ENCODE measurements at places on chromosomes 1 and 21.

- DNase-seq = peak; percentile 54
Observed at GRCh38 chr1:60423146-60423780, 349.7 kb upstream of the C1orf87 start.

- DNase-seq = peak; percentile 77
Observed at GRCh38 chr1:184163674-184164465, 112.3 kb downstream of the TSEN15 start.

DNA sequence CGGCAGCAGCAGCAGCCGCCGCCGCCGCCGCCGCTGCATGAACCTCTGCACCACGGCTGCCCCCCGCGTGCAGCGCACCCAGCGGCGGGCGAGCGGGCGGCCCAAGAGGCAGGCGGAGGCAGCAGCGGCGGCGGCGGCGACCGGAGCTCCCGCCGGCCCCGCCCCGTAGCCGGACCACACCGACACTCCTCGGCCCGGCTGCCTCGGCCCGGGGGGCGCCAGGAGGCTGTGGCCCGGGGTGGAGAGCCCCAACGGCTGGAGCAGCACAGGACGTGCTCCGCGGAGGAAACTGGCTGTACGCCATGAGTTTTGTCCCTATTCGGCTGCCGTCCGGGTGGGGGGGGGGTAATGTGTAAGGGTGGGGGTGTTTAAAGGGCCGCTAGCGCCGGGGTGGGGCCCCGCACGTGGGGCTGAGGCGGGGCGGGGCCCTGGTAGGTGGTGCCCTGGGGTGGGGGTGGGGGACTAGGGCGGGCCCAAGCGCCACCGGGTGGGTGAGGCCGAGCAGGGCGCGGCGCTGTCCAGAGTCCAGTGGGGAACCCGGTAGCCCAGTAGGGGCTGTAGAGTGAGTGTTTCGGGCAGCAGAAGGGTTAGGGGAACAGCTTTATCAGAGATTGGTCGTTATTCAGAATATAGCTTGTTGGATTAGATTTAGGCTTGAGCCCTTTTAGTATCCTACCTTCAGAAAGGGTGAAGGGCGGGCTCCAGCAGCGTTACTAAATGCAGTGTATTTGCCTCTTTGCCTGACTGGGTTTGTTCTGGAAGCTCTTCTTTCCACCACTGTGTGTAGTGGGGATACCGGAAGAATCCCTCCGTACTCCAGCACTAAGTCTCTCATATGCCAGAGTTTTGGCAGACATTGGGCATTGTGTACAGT is at the start of gene FAM78B:
Gene FAM78B (minus strand): TSS at position 304 of the 874 bp plus-strand sequence. CDS start 753 bp downstream, outside the sequence.
- DNase-seq = peak; percentile 31

GRCh38 chr1:222010306-222010705 is 268.4 kb upstream of the DUSP10 start:
- no peak for DNase-seq

DNA sequence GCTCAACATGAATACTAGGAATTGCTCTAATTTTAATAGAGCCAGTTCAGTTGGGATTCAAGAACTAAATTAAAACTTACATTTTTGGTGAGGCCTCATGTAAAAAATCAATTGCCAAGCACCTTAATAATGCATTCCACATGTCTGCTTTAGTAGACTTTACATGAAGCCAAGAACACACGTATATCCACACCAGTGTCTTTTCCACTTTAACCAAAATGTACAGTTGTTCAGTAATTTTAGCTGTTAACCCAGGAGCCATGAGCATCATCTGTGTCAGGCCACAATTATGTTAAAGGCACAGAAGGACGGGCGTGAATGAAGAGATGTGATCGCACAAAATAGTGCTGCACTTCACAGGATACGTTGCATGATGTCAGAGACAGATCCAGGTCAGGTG is 136.7 kb downstream of the TLR5 start:
- DNase-seq = no peak

- no peak for DNase-seq
Observed at GRCh38 chr1:240820816-240821215, 208.9 kb upstream of the GREM2 start.

DNA sequence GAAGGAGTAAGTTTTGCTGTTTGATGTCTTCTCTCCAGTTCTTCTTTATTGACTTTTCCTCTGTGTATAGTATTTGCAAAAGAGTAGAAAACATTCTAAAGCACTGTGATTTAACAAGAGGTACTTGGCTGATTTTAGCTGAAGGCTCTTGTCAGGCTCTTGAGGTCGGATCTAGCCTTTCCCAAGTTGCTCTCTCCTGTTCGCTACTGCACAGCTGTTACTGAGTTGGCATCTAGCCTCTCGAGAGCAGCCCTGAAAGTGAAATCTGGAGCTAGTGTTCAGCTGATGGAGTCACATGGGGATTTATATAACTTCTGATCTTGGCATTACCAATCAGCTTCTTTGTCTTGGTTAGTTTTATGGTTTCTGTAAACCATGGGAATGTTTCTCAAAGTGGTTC is 193.1 kb downstream of the RYR2 start:
- no peak for DNase-seq

DNA sequence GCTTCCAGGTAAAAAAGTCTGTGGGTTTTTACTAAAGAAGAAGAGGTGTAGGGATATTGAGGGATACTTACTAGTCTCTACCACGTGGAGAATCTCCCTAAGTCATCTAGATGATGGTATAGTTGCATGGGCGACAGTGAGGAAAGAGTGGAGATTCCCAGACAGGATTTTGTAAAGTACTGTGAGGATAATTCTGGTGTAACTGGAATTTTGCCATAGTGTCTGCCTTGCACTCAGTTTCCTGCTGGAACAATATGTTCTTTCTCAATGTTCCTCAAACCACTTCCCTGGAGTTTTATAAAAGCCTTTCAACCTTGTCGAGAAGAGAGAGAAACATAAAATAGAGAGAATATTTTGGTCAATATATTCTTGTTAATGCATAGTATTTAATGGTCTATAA is 95.1 kb upstream of the WLS start:
- DNase-seq = peak; percentile 45

DNA sequence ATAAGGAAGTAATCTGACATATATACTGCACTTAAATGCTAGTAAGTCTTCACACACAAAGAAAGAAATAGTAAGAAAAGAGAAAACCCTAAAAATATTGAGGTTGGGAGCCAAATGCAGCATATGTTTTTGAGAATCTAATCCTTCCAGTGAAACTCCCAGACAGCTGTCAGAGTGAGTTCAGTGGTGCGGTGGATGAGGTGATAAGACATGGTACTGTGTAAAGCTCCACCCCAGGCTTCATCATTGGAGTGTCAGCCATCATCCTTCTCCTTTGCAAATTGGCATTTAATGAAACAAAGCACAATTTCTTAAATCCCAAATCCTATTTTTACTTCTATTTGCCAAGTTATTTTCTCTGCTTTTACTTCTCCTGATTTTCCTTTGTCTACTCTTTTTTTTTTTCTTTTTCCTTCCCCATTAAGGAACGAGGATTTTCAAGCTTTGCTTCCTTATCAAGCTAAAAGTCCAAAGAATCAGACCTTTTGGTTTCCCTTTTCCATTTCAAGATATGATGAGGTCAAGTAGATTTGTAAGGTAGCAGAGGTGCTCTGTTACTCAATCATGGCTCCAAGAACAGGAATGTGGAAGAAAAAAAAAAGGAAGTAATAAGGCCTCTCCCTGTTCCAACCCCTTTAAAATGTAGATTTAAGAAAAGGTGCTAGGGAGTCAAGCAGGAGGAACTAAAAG is 343.3 kb downstream of the SETD4 start:
- no peak for DNase-seq

GRCh38 chr1:248848602-248849001 is 10.3 kb downstream of the ZNF692 start:
- no peak for DNase-seq

GRCh38 chr1:145977016-145977415 is 12.5 kb downstream of the POLR3GL start:
- no peak for DNase-seq

DNA sequence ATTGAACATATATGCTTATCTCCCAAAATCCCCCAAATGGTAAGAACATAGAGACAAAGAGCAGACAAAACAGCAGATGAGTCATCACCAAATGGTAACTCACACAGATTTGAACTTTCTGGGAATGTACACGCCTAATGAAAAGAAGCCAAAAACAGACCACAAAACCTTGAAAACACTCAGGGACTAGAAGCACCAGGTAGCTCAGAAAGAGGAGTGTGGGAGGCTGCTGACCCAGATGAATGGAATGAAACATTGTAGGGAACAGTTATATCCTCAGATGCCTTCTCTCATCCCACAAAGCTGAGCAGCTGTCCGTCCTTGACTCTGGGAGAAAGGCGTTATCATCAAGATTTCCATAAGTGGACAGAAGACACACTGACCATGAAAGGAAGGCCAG is 307.0 kb upstream of the USP25 start:
- peak; percentile 84 for DNase-seq

DNA sequence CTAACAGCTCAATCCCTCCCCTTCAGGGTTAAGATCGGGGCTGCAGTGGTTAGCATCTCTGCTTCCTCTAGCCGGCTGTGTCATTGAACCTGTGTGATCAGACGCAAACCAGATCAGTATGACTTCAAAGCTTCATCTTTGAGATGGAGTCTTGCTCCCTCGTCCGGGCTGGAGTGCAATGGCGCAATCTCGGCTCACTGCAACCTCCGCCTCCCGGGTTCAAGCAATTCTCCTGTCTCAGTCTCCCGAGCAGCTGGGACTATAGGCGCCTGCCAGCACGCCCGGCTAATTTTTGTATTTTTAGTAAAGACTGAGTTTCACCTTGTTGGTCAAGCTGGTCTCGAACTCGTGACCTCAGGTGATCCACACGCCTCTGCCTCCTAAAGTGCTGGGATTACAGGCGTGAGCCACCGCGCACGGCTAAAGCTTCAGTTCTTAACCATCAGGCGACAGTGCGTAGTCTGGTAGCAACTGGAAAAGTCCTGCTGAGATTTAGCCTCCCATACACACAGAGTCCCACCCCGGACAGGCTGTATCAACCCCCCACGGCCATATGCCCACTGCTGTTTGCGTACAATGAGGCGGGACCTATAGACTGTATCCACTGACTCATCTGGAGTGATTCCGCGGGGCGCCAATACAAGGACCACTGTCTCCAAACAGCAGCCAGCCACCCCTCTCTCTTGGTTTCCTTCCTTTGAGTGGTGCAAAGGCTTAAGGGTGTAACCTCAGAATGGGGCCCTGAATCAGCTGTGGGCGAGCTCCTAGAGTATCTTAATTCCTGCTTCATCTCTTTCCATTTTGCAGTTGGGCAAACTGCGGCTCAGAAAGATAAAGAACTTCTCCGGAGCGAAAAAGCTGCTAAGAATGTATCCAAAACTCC is 23.3 kb downstream of the CELA3A start:
- peak; percentile 87 for DNase-seq

- no peak for DNase-seq
Observed at GRCh38 chr1:42720868-42721267, 19.2 kb downstream of the CLDN19 start.

DNA sequence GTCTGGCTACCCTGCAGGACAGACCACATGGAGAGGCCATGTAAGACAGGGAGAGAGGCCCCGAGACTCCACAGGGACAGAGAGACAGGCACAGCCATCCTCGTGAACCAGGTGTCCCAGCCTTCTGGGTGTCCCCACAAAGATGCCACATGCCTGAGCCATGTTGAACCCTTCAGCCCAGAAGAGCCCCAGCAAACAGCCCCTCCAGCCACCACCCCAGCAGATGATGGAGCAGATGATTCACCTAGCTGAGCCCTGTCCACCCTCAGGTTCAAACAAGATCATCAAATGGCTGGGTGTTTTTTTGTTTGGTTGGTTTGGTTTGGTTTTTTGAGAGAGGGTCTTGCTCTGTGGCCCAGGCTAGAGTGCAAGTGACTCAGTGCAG is 78.7 kb downstream of the DHRS3 start:
- no peak for DNase-seq

DNA sequence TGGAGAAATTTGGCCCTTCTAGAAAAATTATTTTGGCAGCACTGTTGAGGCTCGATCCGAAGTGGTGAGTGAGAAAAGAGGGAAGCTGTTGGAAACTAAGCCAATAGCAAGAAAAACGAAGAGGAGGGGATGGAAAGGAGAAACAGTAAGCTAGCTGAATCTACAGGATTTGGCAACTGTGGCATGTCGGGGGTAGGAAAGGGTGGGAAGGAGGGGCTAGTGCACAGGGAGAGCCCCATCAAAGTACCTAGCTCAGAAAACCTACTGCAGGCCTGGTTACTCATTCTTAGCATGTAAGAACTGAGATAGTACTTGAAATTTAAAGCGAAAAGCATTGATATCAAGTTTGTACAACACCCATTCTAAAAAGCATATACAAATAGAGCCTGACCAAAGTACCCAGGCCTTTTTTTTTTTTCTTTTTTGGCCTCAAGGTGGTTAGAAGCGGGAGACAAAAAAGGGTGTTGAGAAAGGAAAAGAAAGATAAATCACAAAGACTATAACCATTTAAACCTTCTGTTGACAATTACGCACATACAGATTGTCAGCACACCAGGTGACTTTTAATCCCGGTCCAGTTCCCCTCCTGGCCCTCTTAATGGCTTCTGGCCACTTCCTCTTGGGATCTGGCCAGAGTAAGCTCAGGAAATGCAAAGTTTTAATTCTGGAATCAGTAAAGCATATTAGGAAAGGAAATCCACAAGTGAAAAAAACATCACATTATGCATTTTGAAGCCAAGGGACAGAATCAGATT is 50.4 kb downstream of the SLC16A1 start:
- DNase-seq = no peak

GRCh38 chr1:158916085-158916484 is 15.3 kb upstream of the PYHIN1 start:
- DNase-seq = no peak

DNA sequence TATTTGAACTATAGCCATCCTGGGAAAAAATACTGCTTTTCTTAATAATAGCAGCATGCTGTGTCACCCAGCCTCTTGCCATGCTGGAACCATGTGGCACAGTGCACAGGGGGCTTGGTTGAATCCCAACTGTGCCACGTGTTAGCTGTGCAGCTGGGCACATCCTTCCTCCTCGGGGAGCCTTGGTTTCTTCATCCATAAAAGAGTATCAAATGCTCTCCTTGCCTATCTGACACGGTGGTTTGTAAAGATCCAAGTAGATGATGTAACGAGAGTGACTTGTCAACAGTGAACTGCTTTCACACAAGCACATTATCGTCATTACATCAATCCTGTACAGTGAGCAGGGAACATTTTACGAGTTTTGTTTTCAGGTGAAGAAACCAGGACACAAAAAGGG is 24.4 kb downstream of the VASH2 start:
- DNase-seq = no peak

DNA sequence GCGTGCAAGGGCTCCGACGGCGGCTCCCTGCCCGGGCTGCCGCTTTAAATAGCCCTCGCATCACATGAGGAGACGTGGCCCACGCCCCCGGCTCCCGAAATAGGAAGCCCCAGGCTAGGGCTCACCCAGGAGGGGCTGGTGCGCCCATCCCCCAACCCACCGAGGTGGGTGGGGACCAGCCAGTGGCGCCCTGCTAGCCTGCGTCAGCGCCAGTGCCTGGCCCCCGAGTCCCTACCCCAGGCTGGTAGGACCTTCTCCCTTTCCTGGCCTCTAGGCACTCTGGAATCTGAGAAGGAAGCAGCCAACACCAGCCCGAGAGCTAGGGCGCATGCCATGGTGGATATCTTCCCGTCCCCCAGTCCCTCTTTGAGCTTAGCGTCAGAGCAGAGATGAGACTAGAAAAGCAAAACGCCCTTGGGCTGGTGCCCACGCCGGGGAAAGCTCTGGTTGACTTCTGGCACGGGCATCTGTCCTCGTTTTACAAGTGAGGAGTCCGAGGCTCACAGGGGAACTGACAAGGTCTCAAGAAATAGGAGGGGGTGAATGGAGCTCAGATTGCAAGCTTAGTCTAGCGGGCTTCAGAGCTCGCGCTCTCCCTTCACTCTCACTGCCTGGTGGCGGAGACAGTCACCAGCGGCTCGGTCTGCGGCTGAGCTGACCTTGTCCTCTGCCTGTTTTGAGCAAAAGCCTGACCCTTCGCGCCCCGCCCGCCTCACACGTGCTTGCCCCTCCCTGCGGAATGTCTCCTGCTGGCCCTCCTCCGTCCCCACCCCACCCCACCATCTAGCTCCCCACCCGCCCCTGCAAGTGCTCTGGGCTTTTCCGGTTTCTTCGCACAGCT is at the start of gene FABP3:
Gene FABP3 (minus strand): TSS at position 21 of the 841 bp plus-strand sequence. CDS start 62 bp downstream, outside the sequence.
- DNase-seq = peak; percentile 59

Data from iris pigment epithelial cell (primary cell).